ENCODE measurements at places on chromosomes 16 and 17. TPM values are rescaled to one million over a fixed set of nuclear protein-coding genes. Genes with fewer than 3 reads are reported as not detected.

HSPB9 gene
- not detected for total RNA-seq

MT4 gene
- not detected for total RNA-seq

IRX6 gene
- total RNA-seq, result not detected

KAT8 gene
- total RNA-seq, result 35.0 TPM

ZNF423 gene
- 0.12 TPM for total RNA-seq

CD7 gene
- total RNA-seq, result 0.20 TPM

SEC14L5 gene
- total RNA-seq, result 0.12 TPM

DNAAF8 gene
- total RNA-seq, result 2.0 TPM

IL32 gene
- 23.5 TPM for total RNA-seq

HEATR9 gene
- not detected for total RNA-seq

DRC7 gene
- total RNA-seq, result 0.10 TPM

ABCA6 gene
- not detected for total RNA-seq

LGALS9B gene
- not detected for total RNA-seq

KRTAP4-11 gene
- not detected for total RNA-seq

HNF1B gene
- 30.4 TPM for total RNA-seq

FBXO39 gene
- total RNA-seq, result not detected

SULT1A1 gene
- total RNA-seq, result 5.0 TPM

TRIM25 gene
- total RNA-seq, result 70.4 TPM

TERB1 gene
- total RNA-seq, result not detected

Data from A549 treated with CpdA at 1 μM for 4 hours (cell line).